ENCODE measurements at places on chromosomes 7 and 10.
A peak's percentile ranks its signal among the peaks of the same experiment; 100 is the strongest.

- DNase-seq: no peak
Observed at GRCh38 chr7:133310232-133310862, 57.5 kb downstream of the EXOC4 start.

DNA sequence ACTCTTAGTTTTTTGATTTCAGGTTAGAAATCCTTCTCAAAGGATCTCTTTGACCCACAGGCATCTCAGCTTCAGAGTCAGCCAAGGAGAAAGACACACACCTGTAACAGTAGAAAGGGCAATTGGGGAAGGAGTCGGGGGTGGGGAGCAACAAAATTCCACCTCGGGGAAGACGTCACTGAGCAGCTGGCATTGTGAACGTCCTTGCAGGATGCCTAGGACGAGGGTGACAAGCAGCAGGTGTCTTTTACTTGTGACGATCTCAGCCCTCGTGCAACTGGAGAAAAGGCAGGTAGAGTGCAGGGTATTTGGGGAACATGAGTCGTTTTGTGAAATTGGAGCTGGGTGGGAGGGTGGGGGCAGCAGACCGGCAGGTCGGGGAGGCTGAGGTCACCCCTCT lies 627.0 kb downstream of the ACTR3B start:
- DNase-seq: no peak

DNA sequence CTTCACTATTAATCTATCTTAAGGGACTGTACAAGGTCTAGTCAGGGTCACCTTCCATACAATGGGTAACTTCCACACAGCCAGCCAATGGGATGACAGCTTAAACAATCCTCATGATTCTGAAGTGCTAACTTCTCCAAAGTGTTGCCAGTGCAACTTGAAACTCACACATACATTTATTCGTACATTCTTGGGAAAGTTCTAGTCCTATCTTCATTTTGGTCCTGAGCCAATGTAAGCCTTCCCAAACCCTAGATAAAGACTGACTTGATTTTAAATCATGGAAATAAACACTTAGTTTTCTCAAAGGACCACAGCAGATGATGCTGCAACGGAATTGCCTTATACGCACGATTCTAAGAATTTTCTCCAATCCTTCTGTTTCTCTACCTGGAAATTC lies 117.5 kb upstream of the COL1A2 start:
- DNase-seq: no peak

DNA sequence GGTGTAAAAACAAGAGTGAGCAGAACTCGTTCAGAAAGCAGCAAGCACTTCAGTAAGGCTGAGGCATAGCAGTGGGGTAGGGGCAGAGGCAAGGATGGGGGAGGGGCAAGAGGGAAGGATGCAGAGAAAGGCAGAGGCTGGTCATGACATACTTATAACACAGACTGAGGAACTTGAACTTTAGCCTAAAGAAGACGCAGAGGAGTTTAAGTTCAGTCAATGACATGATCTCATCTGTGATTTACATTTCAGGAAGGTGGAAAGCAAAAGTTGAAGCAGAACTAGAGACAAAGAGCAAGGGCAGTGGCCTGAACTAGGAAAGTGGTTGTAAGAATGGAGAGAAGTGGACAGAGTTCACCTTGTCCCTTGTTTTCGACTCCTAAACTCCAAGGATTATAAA lies 15.8 kb downstream of the MACC1 start:
- DNase-seq: peak; percentile 10

DNA sequence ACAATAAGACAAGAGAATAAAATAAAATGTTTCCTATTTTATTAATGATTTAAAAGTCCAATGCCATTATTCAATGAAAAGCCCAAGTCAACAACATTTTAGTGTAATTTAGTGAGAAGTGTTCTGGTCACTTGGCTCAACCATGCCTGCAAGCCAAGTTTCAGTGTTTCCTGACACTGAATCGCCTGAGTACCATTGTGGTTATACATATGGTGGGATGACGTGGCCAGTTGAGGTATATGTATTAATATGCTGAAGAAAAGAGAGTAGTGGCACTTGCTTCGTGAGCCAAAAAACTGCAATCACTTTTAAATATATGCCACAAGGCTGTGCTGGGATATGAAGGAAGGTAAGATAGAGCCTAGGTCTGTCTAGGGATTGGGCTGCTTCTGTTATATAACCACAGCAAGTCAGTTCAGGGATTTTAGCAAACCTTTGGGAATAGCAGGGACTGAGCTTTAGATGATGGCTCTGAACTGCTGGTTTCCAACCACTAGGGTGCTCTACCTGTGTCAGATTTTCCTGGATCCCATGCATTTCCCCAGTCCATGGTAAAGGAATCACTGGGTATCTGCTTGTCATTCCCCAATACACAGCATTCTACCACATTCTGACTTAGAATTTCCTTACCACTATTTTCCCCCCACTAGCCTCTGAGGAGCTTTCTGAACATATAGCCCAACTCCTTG lies 214.0 kb upstream of the PRPS1L1 start:
- no peak for DNase-seq

DNA sequence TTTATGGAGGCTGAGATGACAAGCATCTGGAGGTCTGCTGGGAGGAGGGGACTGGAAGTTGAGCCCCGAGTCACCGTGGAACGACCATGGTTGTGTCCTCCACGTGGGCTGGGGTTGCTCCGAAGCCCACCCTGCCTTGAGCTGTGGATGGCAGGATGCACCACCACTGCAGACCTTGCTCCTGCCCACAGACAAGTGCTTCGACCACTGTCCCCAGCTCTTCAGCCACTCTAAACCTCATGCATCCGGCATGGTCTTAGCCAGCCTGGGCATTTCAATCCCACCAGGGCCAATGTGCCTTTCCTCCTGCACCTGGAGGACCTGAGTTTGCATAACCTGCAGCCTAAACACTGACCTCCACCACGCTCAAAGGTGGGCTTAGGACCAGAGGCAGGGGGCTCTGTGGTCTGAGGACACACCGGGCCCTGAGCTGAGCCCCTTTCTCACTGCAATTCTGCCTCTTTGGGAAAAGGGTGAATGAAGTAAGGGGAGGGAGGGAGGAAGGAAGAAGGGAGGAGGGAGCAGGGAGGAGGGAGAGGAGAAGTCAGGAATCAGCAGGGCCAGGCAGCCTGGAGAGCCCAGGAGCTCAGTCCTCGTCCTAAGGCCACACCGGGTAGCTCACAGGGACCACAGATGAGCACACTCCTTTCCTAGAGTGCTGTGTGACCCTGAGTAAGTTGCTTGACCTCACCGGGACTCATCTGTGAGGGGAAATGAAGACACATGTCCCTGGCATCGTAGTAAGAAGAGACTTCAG lies 44.8 kb upstream of the DNAAF5 start:
- no peak for DNase-seq

- DNase-seq: no peak
Observed at GRCh38 chr7:38306171-38306570, 32.7 kb upstream of the TARP start.

GRCh38 chr7:46600340-46600739 lies 679.3 kb upstream of the IGFBP3 start:
- no peak for DNase-seq

DNA sequence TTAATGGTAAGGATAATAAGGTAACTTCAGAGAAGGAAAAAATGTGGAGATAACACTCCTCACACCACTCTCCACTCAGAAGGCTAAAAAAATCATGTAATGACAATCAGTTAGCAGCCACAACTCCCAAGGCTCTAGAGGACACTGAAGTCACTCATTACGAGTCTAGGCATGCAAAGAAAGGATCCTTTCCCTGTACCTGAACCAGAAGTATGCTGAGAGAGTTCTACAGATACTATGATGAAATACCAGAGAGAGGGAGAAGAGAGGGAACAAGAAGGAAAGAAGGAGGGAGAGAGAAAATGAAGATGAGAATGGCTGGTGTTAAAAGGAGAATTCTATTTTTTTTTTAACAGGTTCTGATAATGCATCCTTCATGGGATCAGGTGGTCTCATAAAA lies 224.3 kb upstream of the PLXNA4 start:
- no peak for DNase-seq

DNA sequence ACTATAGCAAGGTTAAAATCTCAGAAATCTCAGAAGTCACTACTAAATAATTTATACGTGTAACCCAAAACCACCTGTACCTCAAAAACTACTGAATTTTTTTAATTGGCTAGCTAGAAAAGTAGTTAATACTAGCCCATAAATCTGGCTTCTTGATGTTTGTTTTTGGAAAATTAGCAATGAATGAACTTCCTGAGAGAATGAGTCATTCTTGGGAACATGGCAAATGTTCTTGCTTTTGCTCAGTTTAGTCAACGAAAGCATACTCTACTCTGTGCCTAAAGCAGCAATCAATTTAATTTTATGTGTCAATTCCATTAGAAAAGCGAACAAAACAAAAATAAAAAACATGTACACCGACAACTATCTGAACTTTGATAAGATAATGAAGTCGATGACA lies 69.2 kb downstream of the SEMA3E start:
- no peak for DNase-seq

DNA sequence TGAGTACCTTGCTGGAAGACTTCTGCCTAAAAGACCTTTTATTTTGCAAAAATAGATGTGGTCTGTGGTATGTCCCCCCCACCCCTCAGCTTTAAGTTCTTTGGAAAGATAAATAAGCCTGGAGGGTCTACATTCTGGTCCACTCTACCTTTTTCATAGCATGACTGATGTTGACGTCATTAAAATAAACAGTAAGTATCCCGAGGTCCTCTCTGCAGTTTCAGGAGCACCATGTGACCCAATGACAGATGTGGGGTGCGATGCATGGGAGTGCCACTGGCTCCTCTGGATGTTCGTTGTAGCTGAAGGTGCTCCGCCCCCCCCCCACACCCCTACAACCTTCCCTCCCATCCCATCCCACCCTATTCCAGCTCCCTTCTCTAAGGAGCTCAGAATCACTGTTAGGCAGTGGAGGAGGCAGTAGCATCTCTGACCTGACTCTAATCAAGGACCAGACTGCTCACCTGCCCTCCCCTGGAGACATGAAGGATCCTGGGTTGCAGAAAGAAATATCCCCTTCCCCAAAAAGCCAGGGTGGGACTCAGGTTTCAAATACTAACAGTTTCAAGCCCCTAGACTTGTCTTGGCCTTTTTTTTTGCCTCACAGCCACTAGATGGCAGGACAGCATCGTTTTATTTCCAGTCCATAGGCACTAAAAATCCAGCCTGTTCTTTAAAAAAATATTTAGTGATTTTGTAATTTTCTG lies 25.1 kb downstream of the CASP7 start:
- DNase-seq: peak; percentile 64

DNA sequence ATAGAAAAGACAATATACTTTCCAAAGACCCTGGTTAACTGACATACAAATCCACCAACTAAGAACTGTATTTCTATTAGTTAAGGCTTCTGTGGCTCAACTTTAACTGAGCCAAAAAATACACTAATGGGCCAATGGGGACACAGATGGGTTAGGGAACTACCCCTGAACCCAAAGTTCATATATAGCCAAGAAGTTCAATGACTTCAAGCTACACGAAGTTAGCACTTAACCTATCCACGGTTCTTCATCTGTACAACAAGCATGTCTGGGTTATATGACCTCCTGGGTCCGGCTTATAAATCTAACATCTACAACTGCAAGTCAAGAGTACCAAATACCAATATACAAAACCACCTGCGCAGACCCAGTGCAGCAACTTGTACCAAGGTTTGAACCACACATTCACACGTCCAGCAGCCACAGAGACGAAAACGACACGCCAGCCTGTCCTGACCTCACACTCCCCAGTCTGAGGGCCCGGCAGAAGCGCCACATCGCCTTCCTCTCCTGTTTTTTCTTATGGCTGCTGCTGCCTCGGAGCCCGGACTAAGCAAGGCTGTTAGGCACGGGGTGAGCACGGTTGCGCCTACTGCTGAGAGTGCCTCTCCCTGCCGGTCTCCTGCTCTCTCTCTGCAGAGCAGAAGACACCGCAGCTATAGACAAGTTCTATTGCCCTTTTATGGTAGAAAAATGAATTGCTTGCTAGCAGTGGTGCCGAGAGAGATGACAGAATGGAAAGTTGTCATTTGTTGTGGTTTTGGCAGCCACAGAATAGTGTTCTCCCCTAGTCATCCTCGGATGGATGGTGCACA lies 86.3 kb downstream of the RNF216 start:
- no peak for DNase-seq

DNA sequence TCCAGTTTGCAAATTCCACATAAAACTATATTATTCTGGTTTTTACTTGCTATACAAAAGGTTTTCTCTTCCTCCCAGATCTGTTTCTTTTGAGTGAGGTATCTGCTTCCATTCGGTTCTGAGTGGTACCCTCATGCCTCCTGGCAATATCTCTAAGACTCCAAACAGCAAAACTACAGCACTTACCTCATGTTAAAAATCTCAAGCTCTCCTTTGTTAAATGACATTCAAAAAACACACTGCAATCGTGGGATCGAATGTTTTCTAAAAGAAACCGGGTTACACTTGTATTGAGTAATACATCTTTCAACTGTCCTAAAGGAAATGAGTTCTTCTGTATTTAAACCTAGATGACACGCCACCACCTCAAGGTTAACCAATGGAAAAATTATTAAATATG lies 11.1 kb downstream of the YWHAG start:
- DNase-seq: no peak

- DNase-seq: no peak
Observed at GRCh38 chr7:115015619-115016018, 93.7 kb downstream of the MDFIC start.

DNA sequence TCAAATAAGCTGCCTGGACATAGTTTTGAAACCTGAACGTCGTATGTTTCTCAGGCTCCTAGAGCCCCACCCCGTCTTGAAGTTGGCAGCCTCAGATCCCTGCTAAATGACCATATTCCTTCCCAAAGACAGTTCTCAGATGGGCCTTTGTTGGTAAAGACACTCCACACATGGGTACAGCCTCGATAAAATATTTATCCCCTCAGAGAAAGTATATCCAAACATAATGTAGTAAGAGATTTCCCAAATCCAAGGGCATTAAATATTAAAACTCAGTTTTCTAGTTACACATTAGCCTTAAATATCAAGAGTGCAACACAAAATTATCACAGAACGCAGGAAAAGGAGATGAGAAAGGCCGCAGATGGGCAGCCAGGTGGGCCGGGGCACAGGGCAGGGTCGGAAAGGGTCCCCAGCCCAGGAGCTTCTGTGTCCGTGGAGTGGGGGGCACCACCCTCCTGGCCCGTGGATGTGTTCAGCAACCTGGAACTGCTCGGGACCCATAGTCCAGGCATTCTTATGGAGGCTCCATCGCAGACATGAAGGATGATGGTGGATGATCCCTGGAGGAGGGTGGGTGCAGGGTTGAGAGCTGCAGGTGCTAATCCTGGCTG lies 1.5 kb upstream of the CFAP46 start:
- no peak for DNase-seq

- no peak for DNase-seq
Observed at GRCh38 chr7:3092468-3092867, 48.8 kb upstream of the CARD11 start.

- DNase-seq: no peak
Observed at GRCh38 chr10:124459395-124459794, 2.2 kb upstream of the LHPP start.

DNA sequence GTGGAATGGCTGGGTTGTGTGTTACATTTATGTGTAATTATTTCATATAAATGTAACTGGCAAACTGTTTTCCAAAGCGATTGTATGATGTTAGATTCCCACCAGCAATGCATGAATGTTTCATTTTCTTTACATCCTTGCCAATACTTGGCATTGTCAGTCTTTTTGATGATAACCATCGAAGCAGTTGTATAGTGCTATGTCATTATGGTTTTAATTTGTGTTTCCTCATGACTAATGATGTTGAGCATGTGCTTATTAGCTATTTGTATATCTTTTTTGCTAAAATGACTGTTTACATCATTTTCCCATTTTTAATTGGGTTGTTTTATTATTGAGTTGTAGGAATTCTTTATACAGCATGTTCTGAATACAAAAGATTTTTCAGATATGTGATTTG lies 22.3 kb downstream of the AHCYL2 start:
- no peak for DNase-seq

Data from neural progenitor cell (in vitro differentiated cells).